Cardiac atrium fibroblast (primary cell): ENCODE measurements at places on chromosomes 1 and 21. TPM values are rescaled to one million over a fixed set of nuclear protein-coding genes. Genes with fewer than 3 reads are reported as not detected.

F13B gene
- total RNA-seq, result not detected in 2 replicates

WLS gene
- total RNA-seq, result 59.4 and 61.2 TPM in 2 replicates

GGPS1 gene
- total RNA-seq, result 19.5 and 22.7 TPM in 2 replicates

LRRC71 gene
- total RNA-seq, result not detected in 2 replicates

SH2D2A gene
- total RNA-seq, result 0.18 TPM in 1 of 2 replicates, not detected in the other

IFI44L gene
- 2.3 and 9.6 TPM in 2 replicates for total RNA-seq

SLC9C2 gene
- total RNA-seq, result 2.7 and 7.8 TPM in 2 replicates

EFNA3 gene
- total RNA-seq, result 0.90 and 2.8 TPM in 2 replicates

SEC16B gene
- total RNA-seq, result 1.8 TPM in 2 replicates

VWA5B1 gene
- not detected in 2 replicates for total RNA-seq

ZNF683 gene
- total RNA-seq, result not detected in 2 replicates

TDRD5 gene
- total RNA-seq, result not detected in 2 replicates

RBP7 gene
- 5.1 TPM in 1 of 2 replicates, not detected in the other for total RNA-seq

HTR1D gene
- total RNA-seq, result not detected in 2 replicates

ATP1A2 gene
- 1.3 TPM in 1 of 2 replicates, not detected in the other for total RNA-seq

GCSAML gene
- not detected in 2 replicates for total RNA-seq

B3GALNT2 gene
- 20.9 and 23.2 TPM in 2 replicates for total RNA-seq

ST6GALNAC5 gene
- total RNA-seq, result not detected in 2 replicates

BOLA1 gene
- total RNA-seq, result 11.2 and 12.0 TPM in 2 replicates

CYB5RL gene
- 0.54 and 3.9 TPM in 2 replicates for total RNA-seq

ASCL5 gene
- total RNA-seq, result not detected in 2 replicates

TMEM82 gene
- not detected in 2 replicates for total RNA-seq

GPATCH4 gene
- 5.8 and 13.0 TPM in 2 replicates for total RNA-seq

LPAR3 gene
- 1.3 TPM in 1 of 2 replicates, not detected in the other for total RNA-seq

FAM110D gene
- 0.36 TPM in 1 of 2 replicates, not detected in the other for total RNA-seq

ADAM15 gene
- 125 and 162 TPM in 2 replicates for total RNA-seq

TCHHL1 gene
- total RNA-seq, result not detected in 2 replicates

GPR25 gene
- total RNA-seq, result not detected in 2 replicates

CFAP126 gene
- not detected in 2 replicates for total RNA-seq

RAB4A gene
- total RNA-seq, result 22.0 and 43.0 TPM in 2 replicates

TCP10L gene
- not detected in 2 replicates for total RNA-seq

LSS gene
- total RNA-seq, result 63.7 and 116 TPM in 2 replicates

THRAP3 gene
- total RNA-seq, result 58.3 and 69.5 TPM in 2 replicates

ZMYND12 gene
- total RNA-seq, result 0.81 and 2.9 TPM in 2 replicates

FAM229A gene
- 0.18 and 0.97 TPM in 2 replicates for total RNA-seq

PIK3CD gene
- total RNA-seq, result 3.8 and 6.2 TPM in 2 replicates

TRAPPC3 gene
- 74.9 and 95.9 TPM in 2 replicates for total RNA-seq

FABP3 gene
- 2.2 and 9.6 TPM in 2 replicates for total RNA-seq

CFHR3 gene
- not detected in 2 replicates for total RNA-seq
